ENCODE measurements at places on chromosomes 7 and 10.

DNA sequence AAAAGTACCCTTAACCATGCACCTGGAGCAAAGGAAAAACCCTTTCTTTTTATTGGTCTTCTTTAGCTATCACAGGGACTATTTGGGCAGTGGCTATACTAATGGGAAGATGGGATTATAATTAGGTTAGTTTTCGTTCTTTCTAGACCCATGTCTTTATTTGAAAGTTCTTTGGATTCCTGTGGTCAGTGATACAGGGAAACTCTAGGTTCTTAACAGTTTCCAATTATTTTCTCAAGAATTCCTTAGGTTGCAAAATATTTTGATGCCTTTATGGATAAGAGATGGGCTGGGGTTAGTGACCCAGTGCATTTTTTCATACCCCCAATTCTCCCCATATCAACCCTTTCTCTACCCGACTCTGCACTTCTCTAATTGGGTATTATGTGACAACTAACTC is 49.0 kb downstream of the ADD3 start:
- DNase-seq, result no peak

GRCh38 chr7:84108119-84108518 is 86.5 kb downstream of the SEMA3A start:
- DNase-seq, result no peak

DNA sequence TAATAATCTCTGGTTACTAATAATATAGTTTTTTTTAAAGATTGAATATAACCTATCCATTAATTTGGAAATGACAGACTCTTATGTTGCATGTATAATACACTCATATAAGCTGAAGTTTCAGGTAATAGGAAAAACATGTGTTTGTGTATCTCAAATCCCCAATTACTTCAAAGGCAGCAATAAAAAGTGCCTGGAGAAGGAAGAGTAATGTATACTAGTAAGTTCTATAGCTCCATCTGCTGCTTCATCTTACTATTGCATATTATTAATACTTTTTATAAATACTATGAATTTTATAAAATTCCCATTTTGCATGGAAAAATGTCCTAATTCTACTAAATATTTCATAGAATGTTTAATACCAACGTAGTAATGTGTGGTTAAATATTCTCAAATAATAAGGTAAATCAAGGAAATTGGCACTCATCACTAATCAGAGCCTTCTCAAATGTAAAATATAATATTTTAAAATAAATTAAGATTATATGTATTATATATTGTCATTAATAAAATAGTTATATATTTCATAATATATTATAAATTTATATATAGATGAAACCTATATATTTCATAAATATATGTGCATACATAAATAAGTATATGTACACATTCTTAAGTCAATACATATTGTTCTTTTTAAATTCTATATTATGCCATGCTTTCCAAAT is 311.9 kb downstream of the HGF start:
- no peak for DNase-seq

GRCh38 chr7:98930921-98931320 is 52.6 kb downstream of the TRRAP start:
- no peak for DNase-seq

DNA sequence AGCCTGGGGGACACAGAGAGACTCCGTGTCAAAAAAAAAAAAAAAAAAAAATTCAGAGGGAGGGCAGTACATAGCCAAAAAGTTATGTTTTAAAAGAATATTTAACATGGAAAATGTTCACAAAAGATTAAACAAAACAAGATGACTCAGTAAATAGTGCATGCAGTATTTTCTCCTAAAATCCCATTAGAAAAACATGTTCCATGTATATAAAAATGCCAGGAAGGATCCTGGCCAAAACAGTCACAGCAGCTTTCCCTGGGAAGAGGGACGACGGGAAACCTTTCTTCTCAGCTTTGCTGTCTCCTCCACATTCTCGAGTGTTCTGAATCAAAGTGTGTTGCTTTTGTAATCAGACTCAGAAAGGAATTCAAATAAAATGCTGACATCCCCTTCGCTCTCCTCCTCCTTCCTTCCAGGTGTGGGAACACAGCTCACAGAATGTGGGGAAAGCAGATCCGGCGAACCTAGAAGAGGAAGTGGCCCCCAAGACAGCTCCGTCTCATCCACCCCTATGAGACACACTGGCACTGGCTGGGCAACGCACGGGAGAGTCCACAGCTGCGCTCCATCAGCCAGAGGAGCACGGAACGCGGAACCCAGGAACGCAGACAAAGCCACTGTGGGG is 139.4 kb downstream of the MAD1L1 start:
- DNase-seq, result no peak

- DNase-seq, result peak; percentile 50
Observed at GRCh38 chr10:102710609-102711008, 3.6 kb downstream of the ARL3 start.

- DNase-seq, result no peak
Observed at GRCh38 chr7:1604383-1604782, 34.6 kb upstream of the PSMG3 start.

DNA sequence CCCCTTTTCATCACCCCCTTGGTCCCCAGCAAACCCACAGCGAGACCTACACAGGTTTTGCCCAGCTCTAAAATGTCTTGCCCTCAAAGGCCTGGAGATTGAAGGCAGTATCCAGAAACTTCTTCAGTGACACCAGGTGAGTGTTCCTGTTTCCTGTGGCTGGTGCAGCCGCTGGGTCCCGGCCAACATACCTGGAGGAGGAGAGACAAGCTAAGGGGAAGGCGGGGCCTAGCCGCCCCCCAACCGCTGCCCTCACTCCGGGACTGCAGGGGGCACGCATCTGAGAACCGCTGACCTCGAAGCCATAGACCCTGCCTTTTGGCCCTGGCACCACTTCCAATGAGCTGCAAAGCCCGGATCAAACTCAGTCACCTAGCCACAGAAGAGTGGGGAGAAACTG is 27.0 kb downstream of the OGDHL start:
- DNase-seq, result no peak

DNA sequence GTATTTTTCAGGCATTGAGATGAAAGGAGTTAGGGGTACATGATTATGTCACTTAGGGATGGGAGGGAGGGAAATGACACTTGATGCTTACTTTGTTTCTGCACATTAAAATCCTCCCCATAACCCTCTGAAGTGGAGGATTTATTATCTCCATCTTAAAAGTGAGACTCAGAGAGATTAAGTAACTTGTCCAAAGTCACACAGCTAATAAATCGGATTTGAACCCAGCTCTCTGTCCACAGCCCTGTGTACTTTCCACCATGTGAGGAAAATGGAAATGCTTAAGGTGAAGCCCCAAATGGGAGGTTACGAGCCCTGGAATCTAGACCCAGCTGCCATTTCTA is 58.6 kb downstream of the HK1 start:
- no peak for DNase-seq

DNA sequence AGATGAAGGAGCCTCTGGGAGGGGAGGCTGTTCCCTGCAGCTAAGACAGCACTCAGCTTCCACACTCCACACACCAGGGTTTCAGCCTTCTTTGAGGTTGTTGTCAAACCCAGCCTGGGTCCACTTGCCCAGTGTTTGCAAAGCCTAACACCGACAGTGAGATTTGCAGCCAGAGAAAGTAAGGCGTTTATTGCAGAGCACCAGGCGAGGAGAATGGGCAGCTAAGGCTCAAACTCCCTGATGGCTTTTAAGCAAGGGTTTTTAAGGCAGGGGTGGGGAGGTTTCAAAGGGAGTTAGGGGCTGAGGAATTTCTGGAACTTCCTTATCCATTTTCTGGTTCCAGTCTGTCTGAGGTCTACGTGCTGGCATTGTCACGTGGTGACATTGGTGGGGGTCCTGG is 4.7 kb upstream of the ZNF775 start:
- no peak for DNase-seq

DNA sequence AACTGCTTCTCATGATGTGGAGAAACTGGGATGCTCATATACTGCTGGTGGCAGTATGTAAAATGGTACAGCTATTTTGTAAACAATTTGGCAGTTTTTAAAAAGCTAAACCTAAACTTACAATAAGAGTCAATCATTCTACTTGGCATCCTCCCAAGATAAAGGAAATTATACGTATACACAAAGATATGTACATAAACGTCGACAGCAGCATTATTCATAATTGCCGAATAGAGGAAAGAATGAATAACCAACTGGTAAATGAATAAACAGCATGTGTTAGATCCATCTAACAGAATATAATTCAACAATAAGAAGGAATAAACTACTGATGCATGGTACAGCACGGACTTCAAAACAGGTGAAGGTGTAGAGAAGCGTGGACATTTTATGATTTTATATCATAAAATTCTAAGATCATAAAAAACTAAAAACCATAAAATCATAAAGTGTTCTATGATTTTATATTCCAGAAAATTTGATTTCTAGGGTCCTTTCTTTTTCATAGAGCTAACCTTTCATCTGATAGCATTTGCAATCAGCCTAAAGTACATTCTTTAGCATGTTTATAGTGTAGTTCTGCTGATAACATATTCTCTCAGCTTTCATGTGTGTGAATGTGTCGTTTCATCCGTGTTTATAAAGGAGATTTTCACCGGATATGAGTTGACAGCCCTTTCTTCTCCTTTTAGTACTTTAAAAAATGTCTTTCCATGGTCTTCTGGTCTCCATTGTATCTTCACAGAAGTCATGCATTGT is 261.5 kb downstream of the DIP2C start:
- no peak for DNase-seq

DNA sequence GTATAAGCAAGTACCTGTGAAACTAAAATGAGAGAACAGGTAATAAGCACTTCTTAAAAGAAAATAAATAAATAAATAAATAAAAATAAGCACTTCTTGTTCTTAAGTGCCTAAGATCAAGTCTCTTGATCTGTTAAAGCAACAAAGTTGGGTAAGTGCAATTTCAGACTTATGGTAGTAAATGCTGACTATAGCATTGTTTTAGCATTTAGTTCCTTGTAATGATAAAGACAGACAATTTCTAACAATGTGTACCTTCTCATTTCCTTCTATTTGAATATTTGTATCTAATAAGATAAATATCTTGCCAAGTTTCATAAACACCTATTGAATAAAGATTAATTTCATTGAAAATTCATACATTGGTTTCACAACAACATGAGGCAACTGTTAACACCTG is 87.4 kb downstream of the GALNT11 start:
- DNase-seq, result no peak

DNA sequence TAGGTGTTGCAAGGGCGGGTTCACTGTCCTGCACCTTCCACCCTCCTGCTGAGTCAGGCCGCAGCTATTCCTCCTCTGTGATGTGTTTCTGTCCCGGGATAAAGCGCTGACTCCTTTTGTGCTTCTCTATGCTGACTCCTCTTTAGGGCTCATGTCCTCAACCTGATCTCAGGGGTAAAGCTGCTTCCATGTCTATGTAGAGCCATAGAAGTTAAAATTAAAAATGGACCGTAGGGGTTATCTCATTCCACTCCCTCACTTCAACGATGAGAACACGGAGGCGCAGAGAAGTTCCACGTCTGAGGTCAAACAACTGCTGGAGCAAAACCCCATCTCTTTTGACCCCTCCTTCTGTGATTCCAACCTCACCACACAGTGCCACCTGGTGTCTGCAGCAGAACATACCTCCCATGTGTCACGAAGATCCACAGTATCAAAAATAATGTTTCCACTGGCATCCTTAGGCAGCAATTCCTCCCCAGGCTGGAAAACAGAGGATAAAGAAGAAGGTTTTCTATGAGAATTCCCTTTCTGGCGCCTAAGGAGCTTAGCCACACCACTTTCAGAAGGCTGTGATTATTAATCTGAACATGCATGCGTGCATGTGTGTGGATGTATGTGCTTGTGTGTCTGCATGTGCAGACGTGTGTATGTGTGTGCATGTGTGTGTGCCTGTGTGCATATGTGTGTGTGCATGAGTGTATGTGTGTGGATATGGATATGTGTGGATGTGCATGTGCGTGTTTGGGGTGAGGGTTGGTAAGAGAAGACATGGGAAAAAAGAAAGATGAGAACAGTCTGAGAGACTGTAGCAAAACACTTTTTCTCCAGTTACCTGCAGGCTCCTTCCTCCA is 81.2 kb upstream of the UCN3 start:
- DNase-seq, result no peak

- no peak for DNase-seq
Observed at GRCh38 chr7:8151161-8151725, 110.7 kb downstream of the ICA1 start.

GRCh38 chr7:1915956-1916600 is 246.0 kb downstream of the ELFN1 start:
- no peak for DNase-seq

- DNase-seq, result no peak
Observed at GRCh38 chr7:156397249-156397648, 243.3 kb upstream of the RNF32 start.

- peak; percentile 16 for DNase-seq
Observed at GRCh38 chr10:69014171-69014570, 25.6 kb downstream of the KIFBP start.

DNA sequence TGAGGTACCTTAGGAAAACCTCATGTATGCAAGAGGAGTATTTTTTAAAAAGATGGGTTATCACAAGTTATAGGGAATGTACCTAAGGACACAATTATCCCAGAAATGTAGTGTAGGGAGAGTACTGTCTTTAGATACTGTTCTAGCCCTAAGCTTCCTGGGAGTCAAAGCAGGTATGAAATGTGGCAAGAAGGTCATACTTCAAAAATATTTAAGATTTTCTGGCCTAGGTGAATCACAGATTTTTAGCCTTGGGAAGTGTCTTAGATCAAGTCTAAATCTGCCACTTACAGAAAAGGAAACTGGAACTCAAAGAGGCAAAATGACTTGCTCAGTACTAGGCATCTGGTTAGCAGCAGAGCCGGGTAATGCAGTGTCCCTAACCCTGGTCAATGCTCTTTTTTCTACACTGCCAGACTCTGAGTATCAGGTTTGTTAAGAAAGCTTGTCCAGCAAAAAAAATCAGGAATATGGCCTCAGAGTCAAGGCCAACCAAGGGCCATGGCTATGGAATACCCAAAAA is 13.9 kb downstream of the PIK3AP1 start:
- no peak for DNase-seq

GRCh38 chr10:87760195-87760905 is 57.7 kb downstream of the ATAD1 start:
- DNase-seq, result no peak

DNA sequence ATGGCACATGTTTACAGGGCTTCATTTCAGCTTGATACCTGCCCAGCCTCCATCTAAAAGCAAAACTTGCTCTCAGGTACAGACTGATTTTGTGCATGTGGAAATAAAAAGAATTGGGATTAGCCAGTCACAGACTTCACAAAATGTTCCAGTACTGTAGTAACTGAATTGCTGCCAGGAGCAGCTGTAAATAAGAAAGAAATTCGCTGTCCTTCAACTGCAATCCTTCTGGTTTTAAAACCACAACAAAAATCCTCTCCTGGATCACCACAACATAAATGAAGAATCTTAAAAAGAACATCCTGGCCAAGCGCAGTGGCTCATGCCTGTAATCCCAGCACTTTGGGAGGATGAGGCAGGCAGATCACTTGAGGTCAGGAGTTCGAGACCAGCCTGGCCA is 3.9 kb upstream of the MIOS start:
- no peak for DNase-seq

- no peak for DNase-seq
Observed at GRCh38 chr10:126518218-126519080, 130.2 kb upstream of the ADAM12 start.

- DNase-seq, result no peak
Observed at GRCh38 chr7:41047789-41048191, 655.1 kb downstream of the INHBA start.

- no peak for DNase-seq
Observed at GRCh38 chr7:29109899-29110298, 36.4 kb downstream of the CPVL start.

Data from HS-5 (cell line).